ENCODE measurements at places on chromosomes 7 and 10.

DNA sequence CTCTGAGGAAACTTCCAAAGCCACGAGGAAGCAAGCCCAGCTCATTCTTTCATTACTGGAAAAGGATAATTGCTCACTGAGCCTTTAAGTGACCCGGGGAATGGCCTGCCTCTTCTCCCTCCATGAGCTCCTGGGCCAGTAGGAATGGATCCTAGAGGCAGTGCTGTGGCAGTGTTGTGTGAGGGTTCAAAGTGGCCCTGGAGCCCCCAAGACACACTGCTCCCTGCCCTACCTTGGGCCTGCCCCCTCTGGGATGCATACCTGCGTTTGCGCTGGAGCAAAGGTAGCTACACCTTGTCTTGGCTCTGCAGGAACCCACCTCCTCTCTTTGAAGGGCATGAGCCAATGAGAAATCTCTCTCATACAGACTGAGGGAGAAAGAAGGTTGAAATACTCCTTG lies 115.8 kb upstream of the ANLN start:
- no peak for DNase-seq

GRCh38 chr7:38703093-38703492 lies 71.9 kb upstream of the AMPH start:
- no peak for DNase-seq

GRCh38 chr10:44261710-44262455 lies 123.0 kb downstream of the CXCL12 start:
- no peak for DNase-seq

- DNase-seq, result no peak
Measured at GRCh38 chr7:118573085-118573484, 348.6 kb downstream of the ANKRD7 start.

GRCh38 chr7:155173905-155174304 lies 103.8 kb downstream of the HTR5A start:
- no peak for DNase-seq

GRCh38 chr10:4623200-4623599 lies 202.8 kb upstream of the AKR1E2 start:
- DNase-seq, result no peak

DNA sequence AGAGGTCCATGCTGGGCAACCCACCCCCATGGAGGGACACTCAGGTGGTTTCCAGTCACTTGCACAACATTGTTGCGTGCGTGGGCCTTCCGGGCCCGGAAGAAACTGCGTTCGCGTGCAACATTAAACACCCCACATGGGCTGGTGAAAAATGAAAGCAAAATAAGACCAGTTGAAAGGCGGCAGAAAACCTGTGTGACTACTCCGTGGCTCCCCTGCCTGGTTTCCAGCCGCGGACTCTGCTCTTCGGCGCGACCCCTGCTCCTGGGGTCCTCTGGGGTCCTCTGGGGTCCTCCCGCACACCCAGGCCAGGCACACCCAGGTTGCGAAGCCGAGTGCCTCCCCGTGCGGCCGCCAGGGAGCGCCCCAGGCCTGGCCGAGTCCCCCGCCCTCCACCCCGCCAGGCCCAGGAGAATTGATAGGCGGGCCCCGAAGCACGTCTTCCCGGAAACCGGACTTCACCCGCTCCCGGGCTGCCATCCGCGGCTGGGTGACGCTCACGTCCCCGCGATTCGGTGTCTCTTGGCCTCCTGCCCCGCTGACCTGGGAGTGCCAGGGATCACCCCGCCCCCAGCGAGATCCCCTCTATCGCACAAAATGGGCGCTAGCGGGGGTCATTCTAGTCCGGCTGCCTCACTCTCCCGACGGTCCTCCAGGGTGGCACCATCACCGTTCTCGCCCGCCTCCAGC lies 1.9 kb upstream of the SH2D4B start:
- peak; percentile 38 for DNase-seq

DNA sequence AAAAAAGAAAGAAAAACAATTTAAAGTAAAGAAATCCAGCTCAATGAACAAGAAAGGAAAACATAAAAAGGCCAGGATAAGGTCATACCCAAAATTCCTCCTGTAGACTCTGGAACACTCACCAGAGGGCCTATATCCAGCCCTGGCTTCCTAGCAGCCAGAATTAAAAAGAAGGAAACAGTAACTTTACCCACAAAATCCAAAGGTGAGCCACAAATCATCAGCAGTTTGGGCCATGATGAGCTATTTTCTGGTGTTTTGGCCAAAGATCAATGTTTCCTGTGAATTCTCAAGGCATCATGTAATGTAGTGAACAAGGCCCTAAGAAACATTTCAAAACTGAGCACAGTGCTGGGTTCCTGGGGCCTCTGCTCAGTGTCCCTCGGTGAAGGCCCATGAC lies 87.8 kb downstream of the LARP4B start:
- DNase-seq, result no peak

- no peak for DNase-seq
Measured at GRCh38 chr7:55515569-55516279, 56.6 kb downstream of the VOPP1 start.

GRCh38 chr7:31027161-31027965 lies 24.7 kb upstream of the ADCYAP1R1 start:
- DNase-seq, result no peak

DNA sequence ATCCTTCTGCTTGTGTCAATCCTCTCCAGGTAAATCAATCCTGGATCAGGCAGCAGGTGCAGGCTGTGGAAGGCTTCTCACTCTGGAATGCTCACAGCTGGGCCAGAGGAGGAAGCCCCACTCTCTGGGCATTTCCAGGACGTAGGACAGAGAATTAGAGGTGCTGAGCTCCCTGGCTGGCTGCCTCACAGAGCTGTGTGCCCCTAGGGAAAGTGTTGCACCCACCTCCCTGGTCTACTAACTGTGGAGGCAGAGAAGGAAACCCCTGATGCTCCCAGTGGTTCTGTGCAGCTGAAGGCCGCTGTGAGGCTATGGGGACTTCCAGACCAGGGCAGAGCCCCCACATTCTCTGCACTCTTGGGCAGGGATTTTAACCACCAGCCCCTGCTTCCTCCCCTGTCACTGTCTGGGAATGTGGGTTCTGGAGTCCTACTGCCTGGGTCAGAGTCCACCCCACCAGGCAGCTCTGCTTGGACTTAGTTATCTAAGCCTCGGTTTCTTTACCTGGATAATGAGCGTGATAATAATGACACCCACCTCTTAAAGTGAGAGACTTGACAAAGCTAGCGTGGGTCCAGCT lies 73.5 kb upstream of the EEPD1 start:
- DNase-seq, result no peak

DNA sequence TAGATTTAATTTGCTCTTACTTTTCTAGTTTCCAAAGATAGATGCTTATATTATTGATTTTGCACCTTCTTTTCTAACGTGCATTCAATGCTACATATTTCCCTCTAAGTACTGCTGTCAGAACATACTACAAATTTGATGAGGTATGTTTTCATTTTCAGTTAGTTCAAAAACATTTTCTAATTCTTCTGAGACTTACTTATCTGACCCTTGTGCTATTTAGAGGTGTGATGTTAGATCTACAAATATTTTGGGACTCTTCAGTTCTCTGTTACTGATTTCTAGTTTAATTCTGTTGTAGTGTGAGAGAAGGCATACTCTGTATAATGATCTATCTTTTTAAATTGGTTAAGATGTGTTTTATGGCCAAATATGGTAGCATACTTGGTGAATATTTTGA lies 97.8 kb upstream of the TMEM168 start:
- no peak for DNase-seq

DNA sequence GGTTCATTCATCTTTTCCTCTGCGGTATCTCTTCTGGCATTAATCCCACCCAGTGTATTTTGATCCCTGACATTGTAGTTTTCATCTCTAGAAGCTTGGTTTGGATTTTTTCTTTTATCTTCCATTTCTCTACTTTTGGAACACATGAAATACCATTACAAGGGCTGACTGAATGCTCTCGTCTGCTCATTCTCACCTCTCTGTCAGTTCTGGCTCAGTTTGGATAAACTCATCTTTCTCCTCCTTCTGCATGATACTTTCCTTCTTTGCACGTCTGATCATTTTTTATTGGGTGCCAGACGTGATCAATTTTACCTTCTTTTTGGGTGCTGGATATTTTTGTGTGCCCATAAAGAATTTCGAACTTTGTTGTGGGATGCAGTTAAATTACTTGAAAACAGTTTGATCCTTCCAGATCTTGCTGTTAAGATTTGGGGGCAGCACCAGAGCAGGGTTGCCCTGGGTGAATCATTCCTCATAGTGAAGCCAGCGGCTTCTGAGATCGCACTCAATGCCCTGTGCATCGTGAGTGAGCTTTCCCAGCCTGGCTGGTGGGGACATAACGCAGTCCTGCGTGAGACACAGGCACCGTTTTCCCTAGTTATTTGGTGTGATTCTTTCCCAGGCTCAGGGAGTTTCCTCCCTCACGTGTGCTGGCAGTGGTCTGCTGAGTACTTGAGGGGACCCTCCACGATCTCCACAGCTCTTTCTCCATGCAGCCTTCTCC lies 53.8 kb downstream of the LHPP start:
- DNase-seq, result no peak

- no peak for DNase-seq
Measured at GRCh38 chr10:93364966-93365365, 117.2 kb downstream of the MYOF start.

DNA sequence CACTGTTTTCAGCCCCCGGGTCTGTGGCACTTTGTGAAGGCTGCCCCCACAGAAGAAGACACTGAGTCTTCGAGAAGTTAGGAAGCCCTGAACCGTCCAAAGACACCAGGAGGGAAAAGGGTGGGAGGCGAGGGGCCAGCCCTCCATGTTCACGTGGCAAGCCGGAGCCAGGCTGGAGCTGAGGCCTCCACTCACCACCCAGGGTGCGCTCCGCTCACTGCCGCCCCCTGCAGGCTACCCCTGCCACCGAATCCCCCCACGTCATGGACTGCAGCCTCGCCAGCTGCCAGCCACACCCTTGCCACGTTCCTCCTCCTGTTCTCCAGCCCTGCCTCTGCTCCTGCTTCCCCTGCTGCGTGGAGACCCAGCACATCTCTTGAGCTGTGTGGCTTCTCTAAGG lies 59.0 kb upstream of the EN2 start:
- DNase-seq, result no peak

DNA sequence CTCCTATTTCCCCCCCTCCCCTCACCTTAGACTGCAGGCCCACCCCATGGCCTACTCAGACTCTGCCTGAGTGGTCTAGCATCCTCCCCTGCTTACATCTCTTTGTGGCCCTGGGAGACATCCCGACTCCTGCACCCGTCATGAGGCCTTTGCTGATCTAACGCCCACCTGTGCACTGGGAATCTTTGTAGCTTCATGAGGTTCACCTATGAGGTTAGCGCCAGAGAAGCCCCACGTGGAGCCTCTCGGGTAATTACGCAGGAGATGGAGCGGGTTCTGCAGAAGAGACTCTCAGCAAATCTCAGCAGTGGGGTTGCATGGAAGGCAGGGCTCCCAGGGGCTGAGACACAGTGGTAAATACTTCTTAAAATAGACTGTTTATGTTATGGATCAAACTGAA lies 43.5 kb upstream of the HSPA12A start:
- no peak for DNase-seq

DNA sequence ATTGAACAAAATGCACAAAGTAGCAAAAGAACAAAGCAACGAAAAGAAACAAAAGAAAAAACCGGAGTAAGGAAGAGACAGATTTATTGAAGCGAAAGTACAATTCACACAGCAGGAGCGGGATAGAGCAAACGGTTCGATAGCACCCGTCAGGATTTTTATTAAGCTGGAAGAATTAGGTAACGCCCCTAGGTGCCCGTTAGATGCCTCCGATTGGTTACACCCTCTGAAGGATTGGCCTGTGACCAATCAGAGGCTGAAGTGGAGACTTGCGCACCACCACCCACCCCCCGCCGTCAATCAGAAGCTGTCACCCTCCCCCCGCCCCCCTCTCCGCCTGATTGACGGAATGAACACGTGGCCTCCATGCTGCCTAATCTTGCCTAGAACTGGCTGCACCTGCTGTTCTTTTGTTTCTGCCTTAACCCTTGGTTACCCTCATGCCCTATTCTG lies 16.8 kb downstream of the OCM2 start:
- no peak for DNase-seq

- no peak for DNase-seq
Measured at GRCh38 chr7:139572704-139573385, 49.4 kb downstream of the CLEC2L start.

DNA sequence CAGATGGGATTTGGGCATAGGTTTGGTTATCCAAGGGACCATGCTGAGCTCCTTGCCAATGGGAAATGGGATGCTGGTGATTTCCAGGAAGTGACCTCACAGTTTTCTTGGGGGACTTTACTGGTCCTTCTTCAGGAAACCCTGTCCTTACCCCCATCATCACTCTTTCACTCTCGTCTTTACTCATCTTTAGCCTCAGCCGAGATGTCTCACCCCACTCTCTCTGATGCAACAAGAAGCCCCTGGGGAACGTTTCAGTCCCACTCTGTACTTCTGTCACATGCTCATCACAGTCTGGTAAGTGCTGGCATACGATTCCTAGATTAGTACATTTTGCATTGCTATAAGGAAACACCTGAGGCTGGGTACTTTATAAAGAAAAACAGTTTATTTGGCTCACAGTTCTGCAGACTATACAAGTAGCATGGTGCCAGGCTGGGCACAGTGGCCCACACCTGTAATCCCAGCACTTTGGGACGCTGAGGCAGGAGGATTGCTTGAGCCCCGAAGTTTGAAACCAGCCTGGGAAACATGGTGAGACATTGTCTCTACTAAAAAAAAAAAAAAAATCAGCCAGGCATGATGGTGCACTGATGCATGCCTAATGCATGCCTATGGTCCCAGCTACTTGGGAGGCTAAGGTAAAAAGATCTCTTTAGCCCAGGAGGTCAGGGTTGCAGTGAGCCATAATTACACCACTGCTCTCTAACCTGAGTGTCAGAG lies 63.5 kb upstream of the VKORC1L1 start:
- DNase-seq, result no peak

GRCh38 chr10:127135844-127136577 lies 60.4 kb downstream of the INSYN2A start:
- DNase-seq, result no peak

DNA sequence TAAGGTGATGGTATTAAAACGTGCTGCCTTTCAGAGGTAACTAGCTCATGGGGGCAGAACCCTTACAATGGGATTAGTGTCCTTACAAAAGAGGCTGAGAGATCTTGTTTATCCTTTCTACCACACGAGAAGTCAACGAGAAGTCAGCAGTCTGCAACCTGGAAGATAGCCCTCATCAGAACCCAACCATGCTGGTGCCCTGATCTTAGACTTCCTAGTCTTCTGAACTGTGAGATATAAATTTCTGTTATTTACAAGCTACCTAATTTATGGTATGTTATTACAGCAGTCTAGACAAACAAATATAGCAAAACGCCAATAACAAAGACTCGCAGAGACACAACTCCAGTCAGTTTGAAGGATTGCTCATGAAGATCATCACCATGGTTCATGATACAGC lies 157.5 kb upstream of the TMEM106B start:
- DNase-seq, result no peak

Data from activated CD4-positive, CD25-positive, alpha-beta regulatory T cell (primary cell).